ENCODE measurements at places on chromosomes 3 and 15. TPM values are rescaled to one million over a fixed set of nuclear protein-coding genes. Genes with fewer than 3 reads are reported as not detected.

GRCh38 chr3:46878781-46879436 lies 1.4 kb downstream of the PTH1R start:
- no peak overlapping the region for H3K27ac ChIP-seq
- no peak overlapping the region for H3K4me3 ChIP-seq
- no peaks in the 10 kb centered on the region for H3K36me3 ChIP-seq
- peaks cover 19% of the 10 kb centered on the region for H3K4me1 ChIP-seq
- DNase-seq = peak; percentile 84

- H3K36me3 ChIP-seq = no peaks in the 10 kb centered on the region
- H3K27me3 ChIP-seq = no peaks in the 10 kb centered on the region
- DNase-seq = peak; percentile 1
- H3K4me1 ChIP-seq = peaks cover 41% of the 10 kb centered on the region
Measured at GRCh38 chr15:64855205-64855975, 13.7 kb downstream of the PLEKHO2 start.

DNA sequence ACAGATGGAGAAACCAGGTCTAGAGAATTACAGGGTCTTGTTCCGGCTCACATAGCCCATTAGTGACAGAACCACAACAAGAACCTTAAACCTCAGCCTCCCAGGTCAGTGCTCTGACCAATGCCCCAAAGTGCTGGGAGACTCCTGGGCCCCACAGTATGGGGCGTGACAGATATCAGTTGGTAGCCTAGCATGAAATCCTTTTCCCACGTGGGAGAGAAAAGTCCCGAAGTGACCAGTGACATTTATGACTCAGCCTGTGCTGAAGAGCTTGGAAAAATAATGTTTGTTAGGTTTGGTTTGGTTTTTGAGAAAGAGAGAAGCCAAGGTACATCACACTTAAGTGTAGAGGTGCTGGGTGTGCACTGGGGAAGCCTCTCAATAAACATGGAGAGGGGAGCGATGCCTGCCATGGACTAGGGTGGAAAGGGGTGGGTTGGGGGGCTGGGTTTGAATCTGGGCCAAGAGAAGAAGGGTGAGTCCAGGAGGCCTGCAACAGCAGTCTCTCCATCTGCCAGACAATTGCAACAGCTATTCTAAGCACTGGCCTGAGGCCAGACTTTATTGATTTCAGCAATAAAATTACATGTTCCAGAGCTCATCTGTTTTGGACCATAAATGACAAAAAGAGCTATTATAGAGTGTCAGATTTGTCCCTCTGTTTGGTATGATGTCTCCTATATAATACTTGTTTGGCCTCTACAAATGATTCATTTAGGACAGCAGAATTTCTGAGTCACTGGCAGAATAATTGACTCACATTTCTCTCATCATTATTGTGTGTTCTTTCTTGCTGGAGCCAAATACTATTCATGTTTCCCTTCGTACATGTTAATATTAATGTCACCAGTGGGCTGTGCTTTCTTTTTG lies 43.4 kb downstream of the C2CD4A start:
- H3K4me3 ChIP-seq = no peak overlapping the region
- no peak overlapping the region for H3K27ac ChIP-seq
- DNase-seq = no peak
- no peaks in the 10 kb centered on the region for H3K36me3 ChIP-seq
- H3K27me3 ChIP-seq = no peaks in the 10 kb centered on the region

- DNase-seq = no peak
- H3K27ac ChIP-seq = no peak overlapping the region
- no peaks in the 10 kb centered on the region for H3K4me1 ChIP-seq
- no peaks in the 10 kb centered on the region for H3K36me3 ChIP-seq
Measured at GRCh38 chr3:166785876-166786275, 594.2 kb downstream of the ZBBX start.

DNA sequence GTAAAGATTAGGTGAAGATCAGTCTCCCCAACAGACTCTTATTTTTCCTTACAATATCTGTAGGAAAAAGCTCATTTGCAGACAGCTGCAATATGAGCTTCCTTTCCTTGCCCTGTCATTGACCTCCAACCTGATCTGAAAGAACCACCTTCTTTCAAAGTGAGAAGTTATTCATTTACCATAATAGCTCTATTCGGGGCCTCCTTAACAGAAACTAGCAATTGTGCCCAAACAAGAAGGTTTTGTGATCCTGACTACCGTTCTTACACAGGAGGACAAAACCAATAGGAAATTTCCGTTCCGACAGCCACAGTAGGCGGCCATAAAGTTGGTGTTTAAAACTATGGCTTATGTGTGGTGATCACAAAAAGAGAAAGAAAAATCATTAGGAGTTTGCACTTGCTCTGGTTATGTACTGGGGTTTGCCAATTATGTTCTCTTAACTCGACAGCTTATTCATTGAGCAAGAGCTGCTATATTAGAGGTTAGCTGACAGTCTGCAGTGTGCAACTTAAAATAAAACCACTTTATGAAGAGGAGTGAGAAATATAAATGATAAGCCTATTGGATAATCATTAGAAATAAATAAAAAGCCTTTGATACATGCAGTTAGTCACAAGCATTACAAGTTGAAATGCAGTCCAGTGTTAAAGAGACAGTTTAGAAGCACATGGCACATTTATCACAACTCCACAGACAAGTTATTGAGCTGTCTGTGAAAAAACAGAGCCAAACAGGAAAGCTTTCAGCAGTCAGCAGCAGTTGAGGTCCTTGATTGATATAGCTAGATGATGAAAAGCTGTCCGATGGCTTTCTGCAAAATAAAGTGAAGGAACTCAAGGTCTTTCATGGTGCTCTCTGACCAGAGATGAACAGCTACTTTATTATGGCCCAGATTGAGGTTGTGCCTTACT lies 199.8 kb downstream of the WDR72 start:
- peaks cover 9% of the 10 kb centered on the region for H3K4me1 ChIP-seq
- no peaks in the 10 kb centered on the region for H3K36me3 ChIP-seq
- no peak overlapping the region for H3K27ac ChIP-seq
- H3K27me3 ChIP-seq = no peaks in the 10 kb centered on the region
- DNase-seq = no peak

- H3K27me3 ChIP-seq = no peaks in the 10 kb centered on the region
- H3K27ac ChIP-seq = no peak overlapping the region
- peaks cover 9% of the 10 kb centered on the region for H3K4me1 ChIP-seq
- DNase-seq = no peak
Measured at GRCh38 chr3:38268087-38268486, 2.5 kb downstream of the SLC22A13 start.

GRCh38 chr3:67075295-67075694 lies 77.2 kb downstream of the KBTBD8 start:
- no peak overlapping the region for H3K4me3 ChIP-seq
- DNase-seq = no peak
- no peaks in the 10 kb centered on the region for H3K4me1 ChIP-seq
- no peak overlapping the region for H3K27ac ChIP-seq
- H3K36me3 ChIP-seq = no peaks in the 10 kb centered on the region

- no peak for DNase-seq
- no peak overlapping the region for H3K4me3 ChIP-seq
- H3K27ac ChIP-seq = no peak overlapping the region
- no peaks in the 10 kb centered on the region for H3K4me1 ChIP-seq
- peaks cover 3% of the 10 kb centered on the region for H3K36me3 ChIP-seq
Measured at GRCh38 chr3:193418576-193419373, 40.2 kb upstream of the ATP13A5 start.

GRCh38 chr15:75704263-75704615 lies 8.4 kb downstream of the CSPG4 start:
- no peaks in the 10 kb centered on the region for H3K36me3 ChIP-seq
- no peak overlapping the region for H3K4me3 ChIP-seq
- DNase-seq = no peak
- H3K4me1 ChIP-seq = no peaks in the 10 kb centered on the region

- H3K36me3 ChIP-seq = no peaks in the 10 kb centered on the region
- H3K27me3 ChIP-seq = no peaks in the 10 kb centered on the region
- no peak overlapping the region for H3K4me3 ChIP-seq
- H3K27ac ChIP-seq = no peak overlapping the region
- peaks cover 24% of the 10 kb centered on the region for H3K4me1 ChIP-seq
Measured at GRCh38 chr15:46786590-46787285, 930.6 kb upstream of the SEMA6D start.

- no peak for DNase-seq
- H3K4me3 ChIP-seq = no peak overlapping the region
- peaks cover 34% of the 10 kb centered on the region for H3K4me1 ChIP-seq
- no peaks in the 10 kb centered on the region for H3K36me3 ChIP-seq
Measured at GRCh38 chr15:48866141-48866563, 11.8 kb upstream of the EID1 start.

- H3K4me3 ChIP-seq = no peak overlapping the region
- no peaks in the 10 kb centered on the region for H3K4me1 ChIP-seq
- no peak for DNase-seq
Measured at GRCh38 chr15:85284497-85284896, 95.9 kb upstream of the AKAP13 start.

DNA sequence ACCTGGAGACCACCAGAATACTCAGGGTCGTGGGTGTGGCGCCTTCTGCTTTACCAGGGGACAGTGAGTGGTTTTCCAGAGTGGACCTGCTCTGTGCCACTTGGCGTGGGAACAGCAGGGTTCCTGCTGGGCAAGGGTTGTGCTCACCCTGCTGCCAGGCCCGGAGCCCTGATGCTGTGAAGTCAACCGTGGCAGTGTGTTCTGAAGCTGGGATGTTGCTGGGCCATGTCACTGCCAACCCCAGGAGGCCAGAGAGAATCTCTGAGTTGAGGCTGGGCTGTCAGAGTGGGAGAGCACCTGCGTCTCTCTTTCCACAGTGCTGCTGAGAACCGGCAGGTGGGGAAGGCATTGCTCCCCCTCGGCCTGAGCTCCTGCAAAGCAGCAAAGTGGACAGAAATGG lies 48.7 kb downstream of the FBLN2 start:
- no peak for DNase-seq
- H3K4me1 ChIP-seq = peaks cover 26% of the 10 kb centered on the region
- no peaks in the 10 kb centered on the region for H3K36me3 ChIP-seq
- no peak overlapping the region for H3K4me3 ChIP-seq
- no peak overlapping the region for H3K27ac ChIP-seq

- no peaks in the 10 kb centered on the region for H3K27me3 ChIP-seq
- H3K4me1 ChIP-seq = no peaks in the 10 kb centered on the region
- DNase-seq = no peak
- no peak overlapping the region for H3K4me3 ChIP-seq
Measured at GRCh38 chr15:97783240-97783639, 177.3 kb upstream of the ARRDC4 start.

GRCh38 chr3:127406309-127407025 lies 118.6 kb upstream of the PRR20G start:
- H3K27me3 ChIP-seq = no peaks in the 10 kb centered on the region
- H3K4me1 ChIP-seq = peaks cover 79% of the 10 kb centered on the region
- H3K27ac ChIP-seq = no peak overlapping the region
- no peaks in the 10 kb centered on the region for H3K36me3 ChIP-seq
- H3K4me3 ChIP-seq = no peak overlapping the region

CPEB1 gene
- total RNA-seq = 2.1 TPM

SNTN gene
- total RNA-seq = not detected

KCNAB1 gene
- 0.15 TPM for total RNA-seq

KLF15 gene
- total RNA-seq = 7.2 TPM

A4GNT gene
- not detected for total RNA-seq

DNASE1L3 gene
- total RNA-seq = not detected

CAPN3 gene
- 0.37 TPM for total RNA-seq

CELF6 gene
- total RNA-seq = 0.19 TPM

IL12A gene
- total RNA-seq = 0.77 TPM
